ENCODE measurements at places on chromosomes 11 and 22.
A peak's percentile ranks its signal among the peaks of the same experiment; 100 is the strongest.

DNA sequence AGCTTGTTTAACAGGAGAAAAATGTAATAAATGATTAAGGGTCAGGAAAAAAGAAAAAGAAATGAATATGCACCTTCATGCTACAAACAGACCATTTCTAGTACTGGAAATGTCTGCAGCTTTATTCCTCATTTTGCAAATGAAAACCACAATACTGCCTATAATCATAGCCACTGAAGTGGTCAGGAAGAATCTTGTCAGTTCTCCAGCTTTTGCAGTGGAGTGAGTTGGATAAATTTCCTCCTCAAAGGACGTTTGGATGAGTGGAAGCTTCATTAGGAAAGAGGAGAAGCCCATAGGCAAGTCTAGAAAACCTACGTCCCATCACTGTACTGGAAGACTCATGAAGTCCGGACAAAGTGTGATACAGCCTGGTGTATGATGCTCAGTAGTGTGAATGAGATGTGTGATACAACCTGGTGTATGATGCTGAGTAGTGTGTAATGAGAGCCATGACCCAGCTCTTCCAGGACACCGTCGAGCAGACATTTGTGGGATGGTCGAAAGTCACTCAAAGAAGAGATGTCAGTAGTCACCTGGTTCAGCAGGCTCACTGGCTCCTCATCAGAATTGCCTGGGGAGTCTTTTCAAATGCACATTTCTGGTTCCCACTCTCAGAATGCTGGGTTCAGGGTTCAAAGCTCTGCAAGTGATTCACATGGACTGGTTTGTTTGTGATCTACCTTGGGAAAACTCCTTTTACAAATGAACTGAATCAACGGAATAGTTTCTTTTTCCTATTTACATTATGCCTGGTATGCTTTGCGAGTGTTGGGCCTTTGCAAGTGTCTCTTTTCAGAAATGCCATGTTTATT lies 101.3 kb downstream of the PDHX start:
- DNase-seq = no peak

DNA sequence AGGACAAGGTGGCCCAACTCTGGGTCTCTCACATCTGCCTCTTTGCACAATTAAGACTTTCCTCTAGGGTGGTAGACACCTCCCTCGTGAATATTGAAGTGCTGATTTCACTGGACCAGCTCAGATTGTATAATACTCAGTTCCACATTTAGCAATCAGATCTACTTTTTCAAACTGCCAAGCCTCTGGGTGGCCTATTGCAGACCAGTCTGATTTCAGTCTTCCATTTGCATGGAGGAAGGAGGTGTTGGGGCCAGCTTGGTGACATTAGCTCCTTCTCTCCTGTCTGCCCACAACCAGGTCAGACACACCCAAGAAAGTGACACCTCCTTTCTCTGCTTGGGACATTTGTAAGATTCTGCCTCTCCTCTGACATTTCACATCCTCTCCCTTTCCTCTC lies 78.2 kb downstream of the PPFIBP2 start:
- no peak for DNase-seq

- DNase-seq = no peak
These were observed 83.4 kb downstream of the TRIM51G start for GRCh38 chr11:48900131-48900800.

DNA sequence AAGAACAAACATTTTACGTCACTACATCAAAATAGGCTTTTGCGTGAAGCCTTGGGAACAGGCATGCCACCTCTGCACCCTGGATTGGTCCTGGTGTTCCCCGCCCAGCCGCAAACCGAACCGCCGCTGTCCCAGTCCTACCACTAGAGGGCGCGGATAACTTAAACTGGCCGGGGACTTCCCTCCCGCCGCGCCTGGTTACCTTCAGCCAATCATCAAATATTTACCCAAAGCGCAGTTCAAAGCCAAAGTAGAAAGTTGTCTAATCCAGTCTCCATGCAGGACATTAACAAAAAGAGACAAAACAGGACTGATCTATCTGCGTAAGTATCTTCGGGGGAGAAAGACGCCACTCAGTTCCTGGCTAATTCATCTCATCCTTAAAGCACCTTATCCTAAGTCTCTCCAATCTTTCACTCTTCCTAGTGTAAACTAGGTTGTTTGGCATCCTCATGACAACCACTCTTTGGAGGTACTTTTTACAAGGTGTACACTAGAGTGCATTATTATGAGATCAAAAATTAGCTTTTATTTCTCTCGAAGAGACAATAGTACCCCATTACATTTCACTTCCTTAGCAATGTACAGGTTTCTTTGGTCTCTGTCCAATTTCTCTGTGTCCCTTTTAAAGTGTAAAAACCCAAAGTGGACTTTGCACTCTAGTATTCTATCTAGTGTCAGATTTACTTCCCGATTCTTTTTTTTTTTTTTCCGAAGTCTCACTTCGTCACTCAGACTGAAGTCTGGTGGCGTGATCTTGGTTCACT lies 3.9 kb upstream of the CRY2 start:
- peak; percentile 80 for DNase-seq

DNA sequence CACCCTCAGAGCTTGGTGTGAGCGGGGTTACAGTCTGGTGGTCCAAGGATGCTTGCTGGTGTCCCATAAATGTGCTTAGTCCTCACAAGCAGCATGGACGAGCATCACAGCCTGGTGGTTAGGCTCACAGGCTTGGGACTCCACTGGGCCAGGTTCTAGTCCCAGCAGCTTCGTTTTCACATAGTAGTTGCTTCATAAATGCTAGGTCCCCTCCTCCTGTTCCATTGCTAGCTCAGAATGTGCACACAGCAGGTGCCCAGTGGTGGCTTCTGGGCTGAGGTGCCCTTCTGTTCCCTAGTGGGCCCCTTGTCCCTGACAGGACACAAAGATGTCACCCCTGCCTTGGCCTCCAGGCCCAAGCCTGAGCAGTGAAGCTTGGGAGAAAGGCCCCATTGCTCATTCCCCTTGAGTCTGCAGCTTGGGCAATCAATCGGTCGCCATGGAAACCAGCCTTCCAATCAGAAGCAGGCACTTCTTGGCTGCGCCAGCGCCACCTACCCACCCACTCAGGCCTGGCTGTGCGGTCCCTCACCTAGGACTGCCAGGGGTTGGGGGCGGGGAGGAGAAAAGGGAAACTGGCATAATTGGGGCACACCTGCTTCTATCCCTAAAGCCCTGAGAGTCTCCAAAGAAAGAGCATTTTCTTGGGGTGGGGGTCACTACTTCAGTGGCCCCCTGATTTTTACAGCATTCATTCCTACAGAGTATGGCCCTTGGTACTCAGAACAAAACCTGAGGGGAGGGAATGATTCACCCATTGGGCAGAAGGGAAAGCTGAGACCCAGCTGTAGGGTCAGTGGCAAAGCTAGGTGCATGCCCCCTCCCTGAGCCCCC lies 48.1 kb downstream of the CYTH4 start:
- peak; percentile 71 for DNase-seq

- no peak for DNase-seq
These were observed 25.1 kb upstream of the GUCY1A2 start for GRCh38 chr11:107043242-107044006.

DNA sequence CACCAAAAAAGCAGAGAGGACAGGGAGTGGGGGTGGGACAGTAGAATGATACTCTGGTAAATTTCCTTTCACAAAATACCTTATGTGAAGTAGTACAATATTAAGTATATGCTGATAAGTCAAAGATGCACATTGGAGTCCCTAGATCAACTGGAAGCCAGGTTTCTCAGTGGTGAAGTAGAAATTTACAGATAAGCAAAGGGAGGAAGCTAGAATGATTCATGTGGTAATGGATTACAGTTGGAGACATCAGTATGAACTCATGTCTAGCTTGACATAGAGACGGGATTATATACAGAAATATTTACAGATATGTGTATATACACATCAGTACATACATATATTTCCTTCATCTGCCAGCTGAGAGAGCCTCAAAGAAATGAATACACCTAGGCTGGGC lies 21.5 kb downstream of the PLEKHB1 start:
- no peak for DNase-seq

DNA sequence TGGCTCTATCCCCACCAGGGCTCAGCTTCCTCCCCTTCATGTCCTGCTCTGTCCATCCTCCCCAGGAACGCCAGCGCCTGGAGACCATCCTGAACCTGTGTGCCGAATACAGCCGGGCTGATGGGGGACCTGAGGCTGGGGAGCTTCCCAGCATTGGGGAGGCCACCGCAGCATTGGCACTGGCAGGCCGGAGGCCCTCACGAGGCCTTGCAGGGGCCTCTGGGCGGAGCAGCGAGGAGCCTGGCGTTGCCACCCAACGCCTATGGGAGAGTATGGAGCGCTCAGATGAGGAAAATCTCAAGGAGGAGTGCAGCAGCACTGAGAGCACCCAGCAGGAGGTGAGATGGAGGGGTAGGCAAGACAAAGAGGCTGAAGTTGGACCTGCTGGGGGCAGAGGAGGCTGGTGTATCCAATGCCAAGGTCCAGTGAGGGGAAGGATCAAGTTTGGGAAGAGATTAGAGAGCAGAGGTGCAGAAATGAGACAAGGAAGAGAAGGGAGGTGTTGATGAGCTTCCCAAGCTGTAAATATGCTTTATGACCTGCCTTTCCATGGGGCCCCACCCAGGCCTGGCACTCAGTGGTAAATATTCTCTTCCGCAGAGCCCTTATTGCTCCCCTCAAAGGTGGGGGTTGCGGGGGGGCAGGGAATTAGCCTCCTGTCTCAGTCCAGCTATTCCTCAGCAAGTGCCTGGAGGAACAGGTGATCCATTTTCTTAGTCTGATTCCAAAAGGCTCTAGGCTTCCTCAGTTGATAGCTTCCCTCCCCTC lies 23.9 kb downstream of the PHLDB1 start:
- no peak for DNase-seq

GRCh38 chr22:38487946-38488345 lies 18.2 kb downstream of the DDX17 start:
- DNase-seq = no peak
